ENCODE measurements at places on chromosomes 7 and 10.
A peak's percentile ranks its signal among the peaks of the same experiment; 100 is the strongest.

GRCh38 chr10:124737221-124737620 is 7.0 kb downstream of the FAM53B start:
- no peak for DNase-seq

- DNase-seq, result no peak
Measured at GRCh38 chr7:44472843-44473242, 17.6 kb downstream of the NUDCD3 start.

GRCh38 chr7:30049173-30049572 is 21.0 kb downstream of the PLEKHA8 start:
- no peak for DNase-seq

DNA sequence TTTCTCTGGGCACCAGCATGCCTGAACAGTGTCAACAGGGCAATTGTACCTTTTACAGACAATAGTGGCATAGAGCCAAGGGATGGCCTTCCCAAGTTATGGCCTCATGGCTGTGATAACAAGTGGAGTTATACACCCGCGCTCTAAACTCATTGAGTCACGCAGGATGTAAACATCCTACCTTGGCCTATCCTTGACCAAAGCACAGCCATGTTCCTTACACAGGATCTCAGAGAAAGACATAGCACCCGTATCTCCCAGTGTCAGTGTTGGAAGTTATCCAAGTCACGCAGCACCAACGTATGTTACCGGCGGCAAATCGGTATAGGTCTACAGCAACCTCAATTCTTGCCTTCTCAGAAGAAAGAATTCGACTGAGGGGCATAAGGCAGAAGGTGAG is 1654.9 kb upstream of the LRRTM3 start:
- DNase-seq, result no peak

- DNase-seq, result no peak
Measured at GRCh38 chr7:8528311-8528710, 94.9 kb downstream of the NXPH1 start.

GRCh38 chr10:70480239-70480861 is 1.8 kb downstream of the PALD1 start:
- no peak for DNase-seq

- no peak for DNase-seq
Measured at GRCh38 chr10:45227456-45227855, 88.0 kb downstream of the OR13A1 start.

GRCh38 chr7:14690075-14690474 is 212.5 kb downstream of the DGKB start:
- no peak for DNase-seq

DNA sequence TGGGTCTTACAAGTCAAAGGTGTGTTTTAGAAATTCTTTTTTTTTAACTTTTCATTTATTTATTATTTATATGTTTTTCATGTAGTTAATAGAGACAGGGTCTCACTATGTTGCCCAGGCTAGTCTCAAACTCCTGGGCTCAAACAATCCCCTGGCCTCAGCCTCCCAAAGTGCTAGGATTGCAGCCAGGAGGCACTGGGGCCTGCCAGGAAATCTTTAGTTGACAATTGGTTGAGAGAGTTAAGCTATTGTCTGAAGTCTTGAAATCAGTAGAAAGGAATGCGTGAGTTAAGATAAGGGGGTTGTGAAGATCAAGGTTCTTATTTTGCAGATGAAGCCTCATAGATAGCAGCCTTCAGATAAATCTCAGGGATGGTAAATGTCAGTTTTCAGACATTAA is 245.4 kb upstream of the GALNT17 start:
- DNase-seq, result no peak

GRCh38 chr7:76296743-76297740 is 5.4 kb upstream of the HSPB1 start:
- DNase-seq, result peak; percentile 96

- peak; percentile 53 for DNase-seq
Measured at GRCh38 chr7:42237811-42238541, 967 bp upstream of the GLI3 start.

DNA sequence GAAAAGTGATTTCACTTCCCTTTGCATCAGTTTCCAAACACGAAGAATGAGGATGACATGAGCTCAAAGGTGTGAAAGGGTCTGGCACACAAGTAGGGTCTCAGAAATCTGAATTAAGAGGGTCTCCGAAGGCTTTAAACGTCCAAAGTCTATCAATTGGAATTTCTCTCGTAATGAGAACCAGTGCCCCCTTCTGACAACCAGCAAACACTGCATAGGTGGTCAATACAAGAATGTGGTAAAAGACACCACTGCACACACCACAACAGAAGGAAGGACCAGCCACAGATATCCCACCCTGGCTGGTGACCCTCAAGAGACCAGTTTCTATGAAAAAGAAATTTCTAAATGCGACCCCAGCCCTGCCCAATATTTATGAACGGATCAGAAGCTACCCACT is 78.1 kb downstream of the CALN1 start:
- no peak for DNase-seq

DNA sequence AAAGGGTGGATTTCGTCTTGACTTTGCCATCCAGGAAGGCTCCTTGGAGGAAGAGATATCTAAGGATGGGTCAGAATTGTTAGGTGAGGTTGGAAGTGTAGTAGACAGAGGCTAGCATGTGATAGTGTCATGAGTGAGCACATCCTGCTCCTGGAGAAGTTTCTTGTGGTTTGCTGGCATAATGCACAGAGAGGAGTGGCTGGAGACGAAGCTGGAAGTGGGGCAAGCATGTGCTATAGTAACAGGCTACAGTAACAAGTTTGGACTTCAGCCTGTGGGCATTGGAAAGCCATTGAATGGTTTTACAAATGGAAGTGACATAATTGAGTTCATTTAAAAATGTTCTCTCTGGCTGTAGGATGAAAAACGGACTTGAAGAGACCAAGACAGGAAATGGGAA is 175.6 kb upstream of the VWC2 start:
- DNase-seq, result no peak

GRCh38 chr7:43530553-43531410 is 52.1 kb upstream of the STK17A start:
- DNase-seq, result no peak

DNA sequence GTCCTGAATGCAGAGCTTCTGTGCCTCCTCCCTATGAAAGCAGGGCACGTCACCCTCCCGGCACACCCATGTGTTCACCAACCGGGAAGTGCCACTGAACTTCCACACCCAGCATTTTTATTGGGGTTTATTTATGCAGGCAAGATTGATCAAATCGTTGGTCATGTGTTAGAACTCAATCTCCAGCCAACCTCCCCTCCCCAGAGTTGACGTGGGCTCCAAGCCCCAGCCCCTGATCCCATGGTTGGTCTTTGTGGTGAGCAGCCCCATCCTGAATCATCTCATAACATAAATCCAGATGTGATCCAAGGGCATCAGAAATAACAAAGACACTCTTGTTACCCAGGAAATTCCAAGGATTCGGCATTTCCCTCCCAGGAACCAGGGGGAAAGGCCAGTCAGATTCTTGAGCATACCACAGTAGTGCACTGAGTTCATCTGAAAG is 151.2 kb downstream of the TPST1 start:
- no peak for DNase-seq

- no peak for DNase-seq
Measured at GRCh38 chr7:96084881-96085553, 236.9 kb downstream of the SLC25A13 start.

- no peak for DNase-seq
Measured at GRCh38 chr7:101565601-101566209, 63.4 kb downstream of the MYL10 start.

DNA sequence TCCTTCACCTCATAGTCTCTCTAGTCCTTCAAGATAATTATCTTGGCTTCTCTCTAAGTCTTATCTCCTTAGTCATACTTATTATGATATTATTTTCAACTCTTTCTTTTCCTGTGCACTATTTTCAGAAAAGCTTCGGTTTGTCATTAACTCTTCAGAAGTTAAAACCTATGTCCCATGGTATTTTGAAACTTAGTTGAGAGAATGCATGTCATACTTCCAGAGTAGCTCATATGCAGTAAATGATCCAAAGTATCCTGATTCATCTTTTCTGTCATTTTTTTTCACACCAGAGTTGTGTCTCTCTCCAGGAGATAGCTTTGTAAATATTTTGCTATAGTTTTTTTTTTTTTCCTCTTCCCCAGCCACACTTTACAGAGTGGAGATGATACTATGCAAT is 1008.6 kb downstream of the NRG3 start:
- no peak for DNase-seq

- DNase-seq, result no peak
Measured at GRCh38 chr10:28845009-28845682, 167.8 kb downstream of the BAMBI start.

GRCh38 chr7:12921751-12922345 is 234.4 kb downstream of the ARL4A start:
- no peak for DNase-seq

- no peak for DNase-seq
Measured at GRCh38 chr10:29387269-29387668, 98.4 kb downstream of the LYZL1 start.

- DNase-seq, result no peak
Measured at GRCh38 chr10:122466951-122467381, 5.6 kb downstream of the HTRA1 start.

DNA sequence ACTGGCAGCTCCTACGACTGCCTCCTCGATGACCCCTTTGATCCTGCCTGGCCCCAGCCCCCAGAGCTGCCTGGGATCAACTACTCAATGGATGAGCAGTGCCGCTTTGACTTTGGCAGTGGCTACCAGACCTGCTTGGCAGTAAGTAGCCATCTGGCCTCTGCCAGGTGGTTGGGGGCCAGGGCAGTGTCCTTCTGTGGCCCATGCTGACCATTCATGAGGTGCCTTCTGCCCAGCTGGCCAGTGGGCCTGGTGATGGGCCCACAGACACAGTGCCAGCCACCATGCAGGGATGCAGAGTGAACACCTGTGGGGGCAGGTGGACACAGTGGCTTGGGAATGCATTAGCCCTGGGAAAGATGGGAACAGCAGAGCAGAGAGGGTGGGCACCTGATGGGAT is 50.0 kb downstream of the TBATA start:
- DNase-seq, result no peak

DNA sequence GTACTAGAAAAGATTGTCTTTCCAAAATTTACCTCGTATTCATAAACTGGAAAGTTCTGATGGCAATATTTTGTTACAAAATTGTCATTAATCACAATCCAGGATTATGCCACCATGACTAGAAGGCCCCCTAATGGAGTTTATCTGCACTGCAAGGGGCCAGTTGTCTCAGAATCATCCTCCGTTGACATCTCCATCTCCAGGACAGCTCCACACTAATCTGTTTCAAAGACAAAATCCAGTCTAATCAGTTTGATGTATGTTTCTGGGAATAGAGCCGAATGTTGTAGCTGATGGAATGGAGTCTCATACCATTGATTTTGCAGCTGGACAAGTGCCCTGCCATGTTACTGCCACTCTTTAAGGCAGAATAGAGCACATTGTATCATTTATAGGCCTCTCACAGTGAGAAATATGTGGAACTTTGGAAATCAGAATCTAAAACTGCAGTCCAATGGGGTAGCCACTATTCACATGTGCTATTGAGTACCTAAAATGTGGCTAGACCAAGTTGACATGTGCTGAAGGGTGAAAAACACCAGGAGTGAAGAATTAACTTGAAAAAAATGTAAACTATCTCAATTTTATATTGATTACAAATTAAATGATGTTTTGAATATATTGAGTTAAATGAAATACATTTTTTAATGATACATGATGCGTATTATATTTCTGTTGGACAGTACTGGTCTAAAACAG is 38.3 kb upstream of the TOMM7 start:
- DNase-seq, result no peak

- no peak for DNase-seq
Measured at GRCh38 chr7:822692-823276, 9.5 kb upstream of the SUN1 start.

GRCh38 chr10:94846204-94846603 is 83.7 kb downstream of the CYP2C19 start:
- DNase-seq, result no peak

DNA sequence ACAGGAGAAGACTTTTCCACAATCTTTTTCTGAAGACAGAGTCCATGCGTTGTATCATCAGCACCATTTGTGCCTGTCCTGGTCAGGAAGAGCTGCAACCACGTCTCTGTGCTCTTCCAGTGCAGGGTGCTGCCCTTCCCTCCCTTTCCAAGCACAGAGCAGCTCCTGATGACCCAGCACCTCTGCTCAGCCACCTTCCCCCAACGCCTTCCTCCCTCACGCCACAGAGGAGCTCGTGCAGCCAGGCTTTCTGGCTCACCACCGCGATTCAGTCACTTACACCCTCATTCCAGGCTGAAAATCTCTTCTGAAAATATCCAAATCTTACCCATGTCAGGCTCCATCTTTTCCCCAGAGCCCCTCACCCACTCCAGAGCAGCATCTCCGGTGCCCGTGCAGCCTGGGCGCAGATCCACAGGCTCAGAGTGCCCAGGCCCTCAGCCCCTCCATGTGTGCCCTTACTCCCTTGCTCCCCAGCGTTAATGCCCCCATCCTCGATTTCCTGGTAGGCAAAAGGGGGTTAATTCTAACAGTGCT is 181.5 kb downstream of the DIP2C start:
- no peak for DNase-seq

GRCh38 chr7:82972135-82972534 is 190.5 kb downstream of the PCLO start:
- DNase-seq, result no peak

DNA sequence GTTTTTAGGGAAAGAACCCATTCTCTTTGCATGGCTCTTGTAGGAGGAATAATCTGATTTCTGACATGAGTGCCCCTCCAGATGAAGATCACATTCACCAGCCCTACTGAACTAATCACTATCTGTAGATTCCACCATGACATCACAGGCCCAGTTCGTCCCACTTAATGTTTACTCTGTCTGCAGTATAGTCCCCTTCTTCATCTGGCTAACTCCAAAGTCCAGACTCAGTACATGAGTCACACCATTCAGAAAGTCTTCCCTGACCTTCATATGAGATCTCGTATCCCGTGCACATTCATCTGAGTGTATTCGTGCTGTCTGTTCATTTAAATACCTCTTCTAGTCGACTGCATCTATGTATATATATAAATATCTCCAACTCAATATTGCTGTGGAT is 366.5 kb upstream of the AKR1E2 start:
- no peak for DNase-seq

- DNase-seq, result no peak
Measured at GRCh38 chr7:150962553-150963399, 15.3 kb downstream of the KCNH2 start.

DNA sequence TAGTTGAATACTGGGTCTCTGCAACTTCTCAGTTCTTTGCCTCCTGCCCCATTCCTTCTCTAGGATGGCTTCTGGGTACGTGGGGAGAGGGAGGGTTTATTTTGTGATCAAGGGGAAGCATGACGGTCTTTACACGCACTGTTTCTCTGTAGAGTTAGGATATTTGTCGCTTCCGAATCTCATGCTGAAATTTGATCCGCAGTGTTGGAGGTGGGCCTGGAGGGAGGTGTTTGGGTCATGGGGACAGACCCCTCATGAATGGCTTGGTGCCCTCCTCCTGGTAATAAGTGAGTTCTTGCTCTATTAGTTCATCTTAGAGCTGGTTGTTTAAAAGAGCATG is 311.2 kb downstream of the GALNT17 start:
- DNase-seq, result no peak

Data from prostate gland (tissue), 2 donors.